Urinary bladder (tissue), 4 donors: ENCODE measurements at places on chromosomes 2 and 18. TPM values are rescaled to one million over a fixed set of nuclear protein-coding genes. Genes with fewer than 3 reads are reported as not detected.

Gene GCKR
- 0.49 TPM for polyA plus RNA-seq

Gene ZNF24
- 22.7 TPM for polyA plus RNA-seq

Gene OTOS
- not detected for polyA plus RNA-seq

Gene CHST9
- 0.38 TPM for polyA plus RNA-seq

Gene RAB6D
- polyA plus RNA-seq, result 0.05 TPM

Gene FEV
- not detected for polyA plus RNA-seq

Gene POTEE
- not detected for polyA plus RNA-seq

Gene COPS9
- polyA plus RNA-seq, result 217 TPM

Gene ZFP36L2
- polyA plus RNA-seq, result 145 TPM

Gene FZD7
- polyA plus RNA-seq, result 92.2 TPM

Gene TXNDC2
- 0.08 TPM for polyA plus RNA-seq

Gene CLEC4F
- 0.03 TPM for polyA plus RNA-seq

Gene NFATC1
- 8.5 TPM for polyA plus RNA-seq

Gene LRP2
- polyA plus RNA-seq, result not detected

Gene DAPL1
- 0.68 TPM for polyA plus RNA-seq

Gene CROCC2
- 0.08 TPM for polyA plus RNA-seq

Gene RAD51AP2
- not detected for polyA plus RNA-seq

Gene EXOC6B
- polyA plus RNA-seq, result 14.5 TPM

Gene KCNK3
- polyA plus RNA-seq, result 11.4 TPM

Gene FAM110C
- polyA plus RNA-seq, result 3.8 TPM

Gene PROKR1
- 0.06 TPM for polyA plus RNA-seq

Gene ZNF521
- 13.1 TPM for polyA plus RNA-seq

Gene VWA3B
- 0.11 TPM for polyA plus RNA-seq

Gene SCLY
- 13.6 TPM for polyA plus RNA-seq

Gene SMYD1
- polyA plus RNA-seq, result 0.06 TPM

Gene EHBP1
- 41.0 TPM for polyA plus RNA-seq

Gene HOXD3
- 1.6 TPM for polyA plus RNA-seq

Gene SLC20A1
- 19.6 TPM for polyA plus RNA-seq

Gene SOX11
- 0.01 TPM for polyA plus RNA-seq

Gene SFXN5
- polyA plus RNA-seq, result 9.2 TPM

Gene ASPRV1
- 1.9 TPM for polyA plus RNA-seq

Gene UGT1A4
- 1.2 TPM for polyA plus RNA-seq

Gene SCN2A
- polyA plus RNA-seq, result 0.27 TPM

Gene SPOPL
- 13.5 TPM for polyA plus RNA-seq

Gene HOXD8
- polyA plus RNA-seq, result 7.0 TPM

Gene NYAP2
- 0.01 TPM for polyA plus RNA-seq

Gene REG3A
- polyA plus RNA-seq, result not detected

Gene EVX2
- 0.05 TPM for polyA plus RNA-seq

Gene CYTIP
- 3.5 TPM for polyA plus RNA-seq

Gene SP5
- polyA plus RNA-seq, result 2.8 TPM

Gene RESP18
- polyA plus RNA-seq, result not detected

Gene ATAD2B
- 5.1 TPM for polyA plus RNA-seq

Gene LOXHD1
- 0.11 TPM for polyA plus RNA-seq

Gene COL4A3
- 1.4 TPM for polyA plus RNA-seq
